Right renal pelvis (tissue), 4 donors: ENCODE measurements at places on chromosomes 3 and 15.

DNA sequence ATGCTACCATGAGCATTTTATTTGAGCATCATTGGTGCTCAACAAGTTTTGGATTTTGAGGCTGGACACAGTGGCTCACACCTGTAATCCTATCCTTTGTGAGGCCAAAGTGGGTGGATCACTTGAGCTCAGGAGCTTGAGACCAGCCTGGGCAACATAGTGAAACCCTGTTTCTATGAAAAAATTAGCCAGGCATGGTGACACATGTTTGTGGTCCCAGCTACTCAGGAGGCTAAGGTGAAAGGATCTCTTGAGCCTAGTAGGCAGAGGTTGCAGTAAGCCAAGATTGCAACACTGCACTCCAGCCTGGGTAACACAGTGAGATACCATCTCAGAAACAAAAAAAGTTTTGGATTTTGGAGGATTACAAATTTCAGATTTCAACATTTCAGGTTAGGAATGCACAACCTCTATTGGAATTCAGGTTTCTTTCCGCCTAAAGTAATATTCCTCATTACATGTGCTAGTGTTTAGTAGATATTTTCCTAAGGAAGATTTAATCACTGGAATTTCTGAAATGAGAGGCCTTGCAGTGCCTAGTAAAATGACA, 27.6 kb downstream of the CNOT10 start:
- no peak for DNase-seq

- DNase-seq, result peak; percentile 15
Measured at GRCh38 chr3:179149406-179149867, 1.3 kb downstream of the PIK3CA start.

DNA sequence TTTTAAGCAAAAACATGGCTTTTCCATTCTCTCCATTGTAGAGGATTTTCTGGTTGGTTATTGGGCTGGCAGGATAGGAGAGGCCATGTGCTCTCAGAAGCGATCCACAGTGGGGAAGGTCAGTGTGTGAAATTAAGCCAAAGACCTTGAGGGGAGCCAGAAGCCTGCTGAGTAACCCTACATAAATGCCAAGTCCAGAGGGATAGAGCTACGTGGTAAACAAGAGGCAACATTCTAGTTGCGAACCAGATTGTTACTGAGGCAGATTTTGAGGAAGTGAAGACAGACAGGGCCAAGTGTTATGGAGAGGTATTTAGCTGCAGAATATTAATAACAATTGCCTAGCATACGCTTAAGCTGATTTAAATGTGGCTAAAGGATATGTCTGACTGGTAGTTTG, 592.8 kb upstream of the GBE1 start:
- no peak for DNase-seq

DNA sequence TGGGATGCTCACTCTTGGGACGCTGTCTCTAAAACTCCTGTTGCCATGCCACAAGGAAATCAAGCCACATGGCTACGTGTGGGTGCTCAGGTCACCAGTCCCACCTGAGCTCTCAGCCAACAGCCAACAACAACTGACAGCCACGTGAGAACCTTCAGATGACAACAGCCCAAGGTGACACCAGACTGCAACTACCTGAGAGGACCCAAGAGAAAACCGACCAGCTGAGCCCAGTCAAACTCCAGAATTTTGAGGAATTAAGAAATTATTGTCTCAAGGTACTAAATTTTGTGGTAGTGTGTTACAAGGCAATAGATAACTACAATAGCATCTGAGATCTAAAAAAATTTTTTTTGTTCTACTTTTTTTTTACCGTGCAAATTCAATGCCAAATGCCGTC, 75.2 kb downstream of the ITGA11 start:
- no peak for DNase-seq

DNA sequence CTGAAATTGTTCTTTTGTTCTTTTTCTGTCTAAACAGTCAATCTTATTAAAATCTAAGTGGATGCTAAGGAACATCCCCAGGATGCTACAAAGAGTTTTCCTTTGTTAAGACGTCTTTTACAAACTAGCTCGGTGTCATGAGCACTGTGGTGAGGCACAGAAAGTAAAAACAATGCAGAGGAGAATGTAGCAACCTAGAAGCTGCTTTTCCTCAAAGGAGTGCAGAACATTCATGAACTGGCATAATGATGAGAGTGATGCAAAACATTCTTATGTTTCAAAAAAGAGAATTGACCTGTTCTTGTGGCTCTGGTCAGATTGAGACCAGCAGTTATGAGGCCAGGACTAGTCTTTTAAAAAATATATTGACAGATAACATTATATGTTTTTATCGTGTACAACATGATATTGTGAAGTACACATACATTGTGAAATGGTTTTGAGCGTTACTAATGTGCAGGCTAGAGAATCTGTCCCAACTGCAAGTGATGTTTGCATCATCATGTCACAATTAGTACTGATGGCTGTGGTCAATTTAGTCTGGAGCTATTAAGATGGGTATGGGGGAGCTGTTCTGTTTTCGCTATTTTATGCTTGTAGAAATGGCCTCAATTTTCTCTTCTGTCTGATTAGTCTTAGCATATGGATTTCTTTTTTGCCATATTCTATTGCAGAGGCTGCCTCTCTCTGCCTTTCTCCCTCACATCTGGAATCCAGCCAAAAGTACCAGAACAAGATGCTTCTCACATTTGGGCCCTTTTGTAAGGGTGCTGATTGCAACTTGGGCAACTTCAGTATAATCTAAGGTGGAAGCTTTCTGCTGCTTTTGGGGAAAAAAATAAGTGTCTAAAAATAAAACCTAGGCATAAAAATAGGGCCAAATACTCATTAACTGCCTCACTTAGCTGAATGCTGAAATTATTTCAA, 50.2 kb downstream of the HHLA2 start:
- no peak for DNase-seq

DNA sequence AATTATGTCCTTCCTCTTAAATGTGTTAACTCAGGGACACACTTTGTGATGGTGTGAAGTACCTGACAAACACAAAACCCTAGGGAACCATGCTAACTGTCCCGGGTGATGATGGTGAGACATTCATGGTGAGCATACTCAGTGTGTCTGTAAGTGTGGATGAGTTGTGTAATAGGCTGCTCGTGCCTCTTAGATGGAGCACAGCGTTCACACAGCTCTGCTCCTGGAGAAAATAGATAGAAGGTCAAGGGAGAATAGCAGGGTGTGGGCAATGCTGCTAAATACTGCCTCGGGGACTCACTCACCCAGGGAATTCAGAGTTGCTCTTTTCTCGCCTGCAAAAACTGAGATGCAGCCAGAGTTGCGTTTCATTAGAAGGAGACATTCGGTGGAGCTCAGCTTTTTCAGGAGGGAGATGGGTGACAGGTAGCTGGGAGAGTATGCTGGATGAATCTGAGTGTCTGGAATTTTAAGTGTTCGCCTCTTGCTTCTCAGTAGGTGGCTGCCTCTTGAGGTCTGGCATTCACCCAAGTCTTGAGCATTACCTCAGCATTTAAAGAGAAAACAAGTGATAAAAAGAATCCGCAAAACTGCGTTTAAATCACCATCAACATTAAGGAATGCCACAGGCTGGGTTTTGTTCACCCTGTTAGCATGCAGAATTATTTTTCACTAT, 813.2 kb downstream of the AGBL1 start:
- no peak for DNase-seq
